ENCODE measurements at places on chromosomes 3 and 15.

- no peak for DNase-seq
Measured at GRCh38 chr3:117302428-117302827, 592.8 kb downstream of the TUSC7 start.

DNA sequence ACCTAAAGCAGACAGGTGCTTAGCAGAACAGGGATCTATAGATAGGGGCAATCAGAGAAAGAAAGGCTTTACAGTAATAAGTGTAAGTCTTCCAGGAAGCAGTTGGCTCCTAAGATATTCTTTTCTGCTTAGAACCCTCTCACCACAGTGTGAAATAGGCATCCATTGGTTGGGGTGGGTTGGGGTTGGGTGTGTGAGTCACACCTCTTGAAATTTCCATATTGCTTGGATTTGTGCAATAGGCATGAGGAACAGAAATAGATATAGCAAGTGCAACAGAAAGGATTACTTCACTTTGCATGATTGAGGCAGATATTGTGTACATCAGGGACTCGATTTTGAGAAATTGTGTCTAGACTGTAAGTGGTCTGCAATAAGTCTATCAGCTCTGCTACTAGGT, 200.1 kb upstream of the GAP43 start:
- DNase-seq, result peak; percentile 7

DNA sequence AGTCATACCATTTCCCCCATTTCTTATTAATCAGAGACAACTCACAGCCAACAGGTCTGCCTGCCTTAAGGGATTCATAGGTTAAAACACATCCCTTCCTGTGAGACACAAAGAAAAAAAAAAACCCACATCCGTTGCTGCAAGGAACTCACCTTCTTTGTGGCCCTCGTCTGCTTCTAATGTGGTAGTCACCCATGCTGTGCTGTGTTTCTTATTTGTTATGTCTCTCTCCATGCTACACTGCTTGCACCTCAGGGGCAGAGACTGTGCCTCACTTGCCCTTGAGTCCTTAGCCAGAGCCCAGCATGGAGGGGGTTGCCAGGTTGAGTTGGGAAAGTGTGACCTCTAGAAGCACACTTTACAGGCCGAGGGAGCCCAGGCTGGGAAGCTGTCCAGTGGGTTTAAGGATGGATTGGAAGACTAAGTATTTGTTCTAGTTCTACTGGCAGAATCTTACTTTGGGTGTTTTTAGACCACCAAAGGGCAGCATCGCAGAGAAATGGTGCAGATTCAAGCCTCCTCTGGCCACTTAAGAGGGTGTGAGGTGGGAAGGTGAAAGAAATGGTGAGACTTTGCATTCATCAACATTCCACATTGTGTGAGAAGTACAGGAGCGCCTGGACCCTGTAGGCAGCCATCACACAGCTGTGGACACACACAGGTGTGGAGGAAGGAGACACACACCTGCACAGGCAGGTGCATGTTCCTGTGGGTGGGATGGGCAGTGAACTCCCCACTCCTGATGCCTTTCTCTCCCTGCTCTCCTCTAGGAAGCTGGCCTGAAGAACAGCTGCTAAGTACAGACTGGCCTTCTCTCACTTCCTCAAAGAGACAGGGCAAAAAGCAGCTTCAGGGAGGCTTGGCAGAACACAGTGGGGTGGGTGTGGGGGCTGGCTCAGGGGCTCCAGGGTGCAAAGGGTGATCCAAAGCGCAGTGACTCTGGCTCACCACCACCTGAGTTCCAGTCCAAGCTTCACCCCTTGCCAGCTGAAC, 48.8 kb downstream of the GLB1 start:
- DNase-seq, result no peak

GRCh38 chr3:99925584-99926230, 108.0 kb downstream of the CMSS1 start:
- DNase-seq, result no peak

GRCh38 chr3:186102687-186103086, 6.2 kb downstream of the ETV5 start:
- no peak for DNase-seq

DNA sequence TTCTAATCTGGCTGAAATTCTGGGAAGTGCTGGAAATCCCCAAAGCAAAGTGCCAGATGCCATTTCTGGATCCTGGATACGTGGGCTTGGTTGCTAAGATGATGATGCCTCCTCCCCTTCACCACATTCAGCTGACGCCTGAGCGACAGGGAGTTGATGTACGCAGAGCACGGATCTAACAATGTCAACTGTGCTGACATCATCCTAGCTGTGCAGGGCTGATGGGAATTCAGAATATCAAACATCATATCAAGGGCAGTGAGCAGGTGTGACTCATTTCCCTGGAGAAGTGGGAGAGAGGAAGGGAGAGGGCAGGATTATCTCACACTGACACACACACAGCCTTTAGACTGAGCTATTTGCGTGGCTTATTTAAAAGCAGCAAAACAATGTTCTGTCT, 92.6 kb upstream of the ZBTB20 start:
- peak; percentile 22 for DNase-seq

GRCh38 chr3:125357032-125357658, 18.0 kb downstream of the ZNF148 start:
- DNase-seq, result peak; percentile 66

- no peak for DNase-seq
Measured at GRCh38 chr3:32797776-32798175, 20.0 kb upstream of the TRIM71 start.

GRCh38 chr3:88542916-88543315, 393.2 kb downstream of the C3orf38 start:
- no peak for DNase-seq

GRCh38 chr3:121994551-121994950, 27.5 kb downstream of the ILDR1 start:
- no peak for DNase-seq

DNA sequence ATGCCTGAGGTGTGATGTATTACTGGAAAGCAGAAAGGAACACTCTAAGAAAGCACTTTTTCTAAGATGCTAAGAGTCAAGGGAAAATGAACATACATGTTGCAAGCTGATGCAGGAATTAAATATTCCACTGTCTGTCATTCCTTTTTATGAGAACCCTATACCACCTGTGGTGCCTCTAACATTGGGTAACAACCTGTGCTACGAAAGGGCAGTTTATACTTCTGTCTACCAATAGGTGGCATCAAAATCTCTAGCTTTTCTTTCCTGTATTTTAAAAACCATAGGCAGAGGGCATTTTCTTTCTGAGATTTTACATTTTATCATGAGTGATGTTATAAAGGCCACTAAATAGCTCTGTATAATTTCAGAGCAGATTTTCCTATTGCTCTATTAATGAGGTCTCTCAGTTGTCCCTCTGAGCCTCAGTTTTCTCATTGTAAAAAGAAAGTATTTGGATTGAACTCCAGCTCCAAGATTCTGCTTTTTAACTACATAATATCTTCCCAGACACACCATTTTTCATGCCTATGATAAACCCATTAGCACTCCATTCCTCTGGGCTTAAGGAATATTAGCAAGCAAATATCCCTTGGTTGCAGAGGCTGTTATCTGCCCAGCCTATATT, 3.5 kb upstream of the CPNE4 start:
- DNase-seq, result peak; percentile 42
